ENCODE measurements at places on chromosomes 1 and 21. TPM values are rescaled to one million over a fixed set of nuclear protein-coding genes. Genes with fewer than 3 reads are reported as not detected.

Gene LYSMD1
- polyA plus RNA-seq = 0.54 TPM

Gene S100A14
- polyA plus RNA-seq = not detected

Gene KIAA1614
- polyA plus RNA-seq = 0.10 TPM

Gene NHLH1
- polyA plus RNA-seq = not detected

Gene TRIM63
- not detected for polyA plus RNA-seq

Gene BTBD19
- 0.24 TPM for polyA plus RNA-seq

Gene AADACL3
- not detected for polyA plus RNA-seq

Gene NUF2
- polyA plus RNA-seq = 0.99 TPM

Gene SHISA4
- 0.41 TPM for polyA plus RNA-seq

Gene MRAP
- not detected for polyA plus RNA-seq

Gene MYBPH
- not detected for polyA plus RNA-seq

Gene ST7L
- polyA plus RNA-seq = 11.3 TPM

Gene INKA2
- polyA plus RNA-seq = not detected

Gene CLCA4
- polyA plus RNA-seq = not detected

Gene CACNA1S
- not detected for polyA plus RNA-seq

Gene OR2M3
- not detected for polyA plus RNA-seq

Gene GPR52
- polyA plus RNA-seq = not detected

Gene CYYR1
- not detected for polyA plus RNA-seq

Gene CLCA1
- not detected for polyA plus RNA-seq

Gene PRMT6
- 17.4 TPM for polyA plus RNA-seq

Gene FOXD2
- 0.37 TPM for polyA plus RNA-seq

Gene MCOLN3
- polyA plus RNA-seq = 0.29 TPM

Gene RGSL1
- polyA plus RNA-seq = not detected

Gene C1orf21
- 23.4 TPM for polyA plus RNA-seq

Gene RASAL2
- polyA plus RNA-seq = not detected

Gene PLCH2
- polyA plus RNA-seq = 2.8 TPM

Gene MAGOH
- 121 TPM for polyA plus RNA-seq

Gene MORN1
- polyA plus RNA-seq = 3.3 TPM

Gene CFHR3
- not detected for polyA plus RNA-seq

Gene TPTE
- not detected for polyA plus RNA-seq

Gene RPTN
- polyA plus RNA-seq = not detected

Gene DNASE2B
- polyA plus RNA-seq = not detected

Gene CRABP2
- not detected for polyA plus RNA-seq

Gene ACTL8
- polyA plus RNA-seq = not detected

Gene ADORA3
- polyA plus RNA-seq = not detected

Gene BMP8B
- 0.14 TPM for polyA plus RNA-seq

Gene GRIK3
- polyA plus RNA-seq = not detected

Gene OR2T35
- polyA plus RNA-seq = not detected

Gene LRRC8C
- 19.7 TPM for polyA plus RNA-seq

Gene SERPINC1
- not detected for polyA plus RNA-seq

Gene S100A12
- polyA plus RNA-seq = not detected

Gene YY1AP1
- 49.7 TPM for polyA plus RNA-seq

Gene OVAAL
- not detected for polyA plus RNA-seq

Gene KLHL21
- 31.6 TPM for polyA plus RNA-seq

Gene SFT2D2
- 46.0 TPM for polyA plus RNA-seq

Measured in CD8-positive, alpha-beta memory T cell (primary cell).